SJSA1 (cell line): ENCODE measurements at places on chromosomes 6 and 20.

GRCh38 chr20:51510936-51511605 is 31.4 kb downstream of the NFATC2 start:
- H3K27me3 ChIP-seq, result 0 out of 2 replicates have a peak, but pooled peaks cover 9% of the 10 kb centered on the region
- H3K36me3 ChIP-seq, result no peaks in the 10 kb centered on the region
- H3K27ac ChIP-seq, result no peak overlapping the region
- DNase-seq, result no peak
- H3K4me3 ChIP-seq, result no peak overlapping the region

- H3K4me1 ChIP-seq, result peaks cover 3% of the 10 kb centered on the region
- no peaks in the 10 kb centered on the region for H3K27me3 ChIP-seq
- no peak overlapping the region for H3K27ac ChIP-seq
- no peak for DNase-seq
Measured at GRCh38 chr6:16396497-16397319, 158.3 kb downstream of the GMPR start.

GRCh38 chr20:12203399-12203798 is 285.7 kb downstream of the BTBD3 start:
- H3K27ac ChIP-seq, result no peak overlapping the region
- DNase-seq, result no peak
- no peaks in the 10 kb centered on the region for H3K36me3 ChIP-seq
- H3K27me3 ChIP-seq, result no peaks in the 10 kb centered on the region

DNA sequence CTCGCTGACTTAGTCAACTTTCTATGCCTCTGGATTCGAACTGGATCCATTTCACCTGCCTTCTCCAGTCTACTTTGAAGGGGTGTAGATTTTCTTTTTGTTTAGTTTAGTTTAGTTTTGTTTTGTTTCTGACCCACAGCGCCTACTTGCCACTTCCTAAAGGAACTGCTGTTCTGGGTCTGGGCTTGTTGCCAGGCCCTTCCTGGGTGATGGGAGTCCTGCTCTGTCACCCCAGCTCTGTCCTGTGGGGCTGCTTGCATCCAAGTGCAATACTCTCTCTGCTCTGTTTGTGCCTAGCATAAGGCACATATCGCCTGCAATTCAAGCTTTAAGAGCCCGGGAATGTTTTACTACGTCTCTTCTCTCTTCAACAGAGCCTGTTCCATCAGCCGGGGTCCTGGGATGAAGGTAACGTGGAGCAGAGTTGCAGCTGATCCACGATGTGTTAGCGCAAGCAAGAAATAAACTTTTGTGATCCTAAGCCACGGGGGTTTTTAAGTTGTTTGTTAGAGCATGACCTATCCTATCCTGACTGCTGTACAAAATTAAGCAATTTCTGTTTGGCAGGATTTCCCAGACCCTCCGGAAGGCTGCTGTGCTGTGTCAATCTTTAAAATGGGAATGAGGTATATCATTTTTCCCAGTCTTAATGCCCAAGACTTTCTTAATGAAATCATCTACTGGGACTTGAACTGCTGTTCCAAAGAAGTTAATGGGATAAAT is 30.9 kb upstream of the TAGAP start:
- no peak overlapping the region for H3K27ac ChIP-seq
- no peak for DNase-seq
- H3K36me3 ChIP-seq, result no peaks in the 10 kb centered on the region
- peaks cover 63% of the 10 kb centered on the region for H3K4me1 ChIP-seq
